ENCODE measurements at places on chromosomes 2 and 18. TPM values are rescaled to one million over a fixed set of nuclear protein-coding genes. Genes with fewer than 3 reads are reported as not detected.
A peak's percentile ranks its signal among the peaks of the same experiment; 100 is the strongest.

- H3K27me3 ChIP-seq: no peaks in the 10 kb centered on the region
- no peaks in the 10 kb centered on the region for H3K4me1 ChIP-seq
- DNase-seq: no peak
Measured at GRCh38 chr2:41460661-41461060, 587.2 kb upstream of the PKDCC start.

DNA sequence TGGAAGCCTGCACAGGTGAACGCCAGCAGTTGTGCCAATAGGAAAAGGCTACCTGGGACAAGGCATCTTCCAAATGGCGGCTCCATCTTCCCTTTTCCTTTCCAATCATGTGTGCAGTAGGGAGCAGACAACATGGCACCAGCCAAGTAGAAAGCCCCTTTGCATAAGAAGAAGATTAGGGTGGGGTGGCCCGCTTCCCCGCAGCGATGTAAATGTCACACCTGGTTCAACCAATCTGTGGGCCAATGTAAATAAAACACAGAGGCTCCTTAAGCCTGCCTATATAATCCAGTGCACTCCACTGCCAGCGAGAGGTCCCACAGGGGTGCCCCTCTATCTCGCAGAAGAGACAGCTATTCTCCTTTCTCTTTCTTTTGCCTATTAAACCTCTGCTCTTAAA lies 468.4 kb upstream of the CRIM1 start:
- H3K27me3 ChIP-seq: no peaks in the 10 kb centered on the region
- DNase-seq: no peak
- no peak overlapping the region for H3K27ac ChIP-seq
- H3K4me3 ChIP-seq: no peak overlapping the region
- no peaks in the 10 kb centered on the region for H3K4me1 ChIP-seq

GRCh38 chr18:46590103-46590502 lies 66.9 kb downstream of the LOXHD1 start:
- no peaks in the 10 kb centered on the region for H3K27me3 ChIP-seq
- no peak for DNase-seq
- no peaks in the 10 kb centered on the region for H3K36me3 ChIP-seq

DNA sequence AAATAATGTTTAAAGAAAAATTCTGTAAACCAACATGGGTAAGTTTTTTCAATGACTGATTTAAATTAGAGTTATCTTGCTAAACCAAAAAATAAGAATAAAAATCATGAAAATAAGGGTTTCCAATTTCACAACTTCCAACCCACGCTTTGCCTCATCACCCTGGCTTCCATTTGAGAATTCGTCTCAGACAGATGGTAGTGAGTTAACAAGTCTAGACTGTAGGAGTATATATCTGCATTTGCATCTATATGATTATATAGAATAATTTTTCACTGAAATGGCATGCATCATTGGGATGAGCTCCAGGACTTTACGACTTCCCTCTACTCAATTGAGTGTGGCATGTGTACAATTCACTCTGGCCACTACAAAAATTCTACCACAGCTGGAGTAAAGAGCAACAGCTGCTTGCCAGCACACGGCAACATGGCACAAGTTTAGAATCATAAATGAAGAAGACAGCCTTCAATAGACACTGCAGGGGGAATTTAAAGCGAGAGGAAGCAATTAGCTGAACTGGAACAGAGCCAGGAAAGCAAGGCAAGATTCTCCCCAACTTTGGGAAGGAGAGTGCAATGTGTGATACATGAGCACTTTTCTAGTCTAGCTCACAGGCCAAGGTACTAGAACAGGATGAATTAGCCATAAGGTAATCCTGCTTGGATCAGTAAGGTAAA lies 1673.5 kb upstream of the CELF4 start:
- no peaks in the 10 kb centered on the region for H3K27me3 ChIP-seq
- no peaks in the 10 kb centered on the region for H3K4me1 ChIP-seq
- no peak overlapping the region for H3K4me3 ChIP-seq
- no peaks in the 10 kb centered on the region for H3K36me3 ChIP-seq

DNA sequence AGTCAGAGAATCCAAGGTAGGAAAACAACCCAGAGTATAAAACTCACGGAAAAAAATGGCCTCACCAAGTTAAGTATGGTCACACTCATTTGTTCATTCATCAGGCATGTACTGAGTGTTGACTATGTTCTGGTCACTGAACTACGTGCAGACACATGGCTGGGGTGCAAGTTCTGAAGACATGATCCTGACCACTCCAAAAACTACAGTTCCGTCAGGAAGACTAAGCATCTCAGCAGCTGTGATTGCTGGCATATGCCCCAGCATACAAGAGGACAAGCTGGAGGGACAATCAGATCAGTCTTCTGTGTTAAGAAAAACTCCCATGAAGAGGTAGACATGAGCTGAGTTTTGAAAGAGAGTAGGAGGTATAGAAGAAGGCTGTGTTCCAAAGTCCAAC lies 72.8 kb downstream of the TCF4 start:
- no peak overlapping the region for H3K4me3 ChIP-seq
- no peaks in the 10 kb centered on the region for H3K27me3 ChIP-seq
- no peak overlapping the region for H3K27ac ChIP-seq
- DNase-seq: no peak
- no peaks in the 10 kb centered on the region for H3K36me3 ChIP-seq
- peaks cover 9% of the 10 kb centered on the region for H3K4me1 ChIP-seq

- no peaks in the 10 kb centered on the region for H3K27me3 ChIP-seq
- H3K27ac ChIP-seq: no peak overlapping the region
- no peaks in the 10 kb centered on the region for H3K36me3 ChIP-seq
- no peak for DNase-seq
- H3K4me3 ChIP-seq: no peak overlapping the region
Measured at GRCh38 chr18:57110290-57110689, 36.6 kb upstream of the BOD1L2 start.

DNA sequence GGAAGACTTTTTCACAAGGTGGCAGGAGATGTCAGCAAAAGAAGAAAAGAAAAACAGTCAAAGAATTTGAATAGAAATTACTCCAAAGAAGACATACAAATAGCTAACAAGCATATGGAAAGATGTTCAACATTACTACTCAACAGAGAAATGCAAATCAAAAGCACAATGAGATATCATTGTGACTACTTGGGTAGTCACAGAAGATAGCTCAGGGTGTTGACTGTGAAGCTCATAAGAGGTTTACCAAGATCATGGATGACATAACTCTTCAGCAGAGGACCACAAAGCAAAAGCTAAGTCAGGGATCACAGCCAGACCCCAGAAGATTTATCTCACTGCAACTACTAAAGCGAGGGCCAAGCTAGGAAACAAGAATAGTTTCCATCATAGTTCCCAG lies 53.0 kb upstream of the TANK start:
- H3K4me3 ChIP-seq: no peak overlapping the region
- H3K4me1 ChIP-seq: no peaks in the 10 kb centered on the region
- no peak for DNase-seq
- H3K27ac ChIP-seq: no peak overlapping the region
- no peaks in the 10 kb centered on the region for H3K36me3 ChIP-seq
- H3K27me3 ChIP-seq: no peaks in the 10 kb centered on the region

GRCh38 chr2:69196327-69197117 lies 183.5 kb downstream of the ANTXR1 start:
- H3K27me3 ChIP-seq: no peaks in the 10 kb centered on the region
- H3K27ac ChIP-seq: no peak overlapping the region
- H3K4me1 ChIP-seq: no peaks in the 10 kb centered on the region
- no peak overlapping the region for H3K4me3 ChIP-seq
- no peak for DNase-seq

GRCh38 chr2:177692783-177693269 lies 300.3 kb downstream of the AGPS start:
- H3K4me1 ChIP-seq: no peaks in the 10 kb centered on the region
- no peaks in the 10 kb centered on the region for H3K27me3 ChIP-seq
- no peak overlapping the region for H3K4me3 ChIP-seq
- no peaks in the 10 kb centered on the region for H3K36me3 ChIP-seq

DNA sequence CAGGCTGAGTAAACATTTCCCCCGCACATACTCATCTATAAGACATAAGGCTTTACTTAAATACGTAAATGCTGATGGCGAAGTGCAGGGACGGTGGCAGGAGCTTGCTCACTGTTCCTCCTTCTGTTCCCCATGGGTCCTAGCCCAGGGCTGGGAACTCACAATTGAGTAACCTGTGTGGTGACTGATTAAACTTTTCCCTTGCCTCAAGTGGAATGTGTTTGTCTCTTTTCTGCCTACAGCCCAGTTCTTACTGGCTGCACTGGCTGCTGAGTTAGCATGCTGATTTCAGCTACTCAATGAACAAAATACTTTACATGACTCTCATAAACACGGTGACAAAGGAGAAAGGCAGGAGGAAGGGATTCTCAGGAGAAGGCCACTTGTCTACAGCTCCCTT lies 87.3 kb downstream of the MARCO start:
- DNase-seq: no peak
- H3K36me3 ChIP-seq: no peaks in the 10 kb centered on the region
- H3K4me1 ChIP-seq: no peaks in the 10 kb centered on the region
- H3K27me3 ChIP-seq: peaks cover 20% of the 10 kb centered on the region
- H3K27ac ChIP-seq: no peak overlapping the region
- no peak overlapping the region for H3K4me3 ChIP-seq

DNA sequence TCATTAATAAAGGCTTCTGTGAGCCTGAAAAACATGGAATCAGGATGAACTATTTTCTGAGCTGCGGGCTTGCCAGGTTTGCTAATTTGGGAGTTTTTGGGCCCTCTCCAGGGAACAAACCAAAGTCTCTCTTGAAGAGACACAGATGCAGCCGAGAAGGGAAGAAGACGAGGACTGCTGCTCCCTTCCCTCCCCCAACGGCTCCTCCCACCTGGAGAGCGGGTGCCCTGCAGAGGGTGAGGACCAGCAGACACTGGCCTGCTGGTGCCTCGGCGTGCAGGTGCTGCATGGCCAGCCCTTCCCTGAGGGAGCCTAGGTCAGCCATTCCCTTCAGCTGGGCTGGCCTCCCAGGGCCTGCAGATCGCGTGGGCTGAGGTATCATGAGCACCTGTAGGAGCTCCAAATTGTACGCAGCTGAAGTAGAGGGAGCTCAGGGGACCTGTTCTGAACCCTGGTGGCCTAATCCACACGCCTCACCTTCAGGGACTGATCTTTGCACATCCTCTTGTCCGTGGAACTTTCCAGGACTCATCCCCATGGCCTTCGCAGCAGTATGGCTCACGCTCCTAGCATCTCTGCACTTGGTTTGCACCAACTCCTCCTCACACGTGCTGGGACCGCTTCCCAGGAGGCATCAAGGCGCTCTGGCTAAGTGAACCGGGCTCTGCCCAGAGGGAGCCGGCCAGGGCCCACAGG lies 19.5 kb downstream of the EMX1 start:
- H3K27ac ChIP-seq: no peak overlapping the region
- H3K4me3 ChIP-seq: no peak overlapping the region
- H3K36me3 ChIP-seq: no peaks in the 10 kb centered on the region

DNA sequence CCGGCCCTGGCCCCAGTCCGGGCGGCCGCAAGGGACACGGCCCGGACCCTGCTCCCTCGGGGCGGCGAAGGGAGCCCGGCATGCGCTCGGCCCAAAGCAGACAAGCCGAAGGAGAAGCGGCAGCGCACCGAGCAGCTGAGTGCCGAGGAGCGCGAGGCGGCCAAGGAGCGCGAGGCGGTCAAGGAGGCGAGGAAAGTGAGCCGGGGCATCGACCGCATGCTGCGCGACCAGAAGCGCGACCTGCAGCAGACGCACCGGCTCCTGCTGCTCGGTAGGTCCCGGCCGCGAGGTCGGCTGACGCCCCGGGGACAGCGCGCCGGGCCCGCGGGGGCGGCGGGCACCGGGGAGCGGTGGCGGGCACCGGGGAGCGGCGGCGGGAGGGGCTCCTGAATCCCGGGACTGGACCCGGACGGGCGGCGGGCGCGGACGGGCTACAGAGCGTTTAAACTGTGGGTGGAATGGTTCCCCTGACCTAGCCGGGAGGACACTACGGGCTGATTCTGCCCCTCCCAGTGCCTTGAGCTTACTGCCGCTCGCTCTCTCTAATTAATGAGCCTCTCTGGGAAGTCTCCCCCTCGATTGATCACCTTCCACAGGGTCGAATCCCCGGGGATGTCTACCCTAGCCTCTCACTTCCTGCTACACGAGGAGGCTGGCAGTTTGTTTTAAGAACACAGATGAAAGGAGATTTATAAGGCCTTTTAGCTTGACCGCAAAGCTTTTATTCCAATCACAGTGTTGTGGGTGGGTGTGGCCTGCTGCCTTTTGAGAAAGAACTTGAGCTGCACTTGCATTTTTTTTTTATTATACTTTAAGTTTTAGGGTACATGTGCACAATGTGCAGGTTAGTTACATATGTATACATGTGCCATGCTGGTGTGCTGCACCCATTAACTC lies 853 bp downstream of the GNAL start:
- H3K36me3 ChIP-seq: no peaks in the 10 kb centered on the region
- peak overlapping the region; percentile 21 for H3K27ac ChIP-seq
- H3K4me1 ChIP-seq: peaks cover 18% of the 10 kb centered on the region
- peaks cover 65% of the 10 kb centered on the region for H3K27me3 ChIP-seq

DNA sequence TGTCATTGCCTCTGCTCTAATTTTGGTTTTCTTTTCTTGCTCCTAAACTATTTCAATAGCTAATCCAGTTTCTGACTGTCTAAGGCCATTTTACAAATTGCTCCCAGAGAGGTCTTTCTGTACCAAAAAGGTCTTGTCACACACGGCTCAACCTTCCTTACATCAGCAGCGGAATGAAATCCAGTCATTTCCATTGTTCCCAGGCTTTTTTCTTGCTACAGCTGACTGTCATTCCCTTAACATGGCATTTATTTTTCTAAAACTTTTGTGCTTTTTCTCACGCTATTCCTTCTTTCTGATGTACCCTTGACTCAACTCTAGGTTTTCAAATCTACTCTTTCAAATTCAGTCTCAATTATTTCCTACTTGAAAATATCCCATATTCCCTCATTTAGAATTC lies 24.3 kb downstream of the FAM171B start:
- no peaks in the 10 kb centered on the region for H3K4me1 ChIP-seq
- DNase-seq: no peak
- no peaks in the 10 kb centered on the region for H3K36me3 ChIP-seq

GRCh38 chr2:44599130-44599529 lies 237.4 kb downstream of the CAMKMT start:
- no peak overlapping the region for H3K4me3 ChIP-seq
- H3K27ac ChIP-seq: no peak overlapping the region
- DNase-seq: no peak
- no peaks in the 10 kb centered on the region for H3K27me3 ChIP-seq
- no peaks in the 10 kb centered on the region for H3K4me1 ChIP-seq

The ALPI gene
- polyA plus RNA-seq: not detected

The PTPRN gene
- polyA plus RNA-seq: 0.17 TPM

The EPB41L3 gene
- polyA plus RNA-seq: 30.0 TPM

The CARF gene
- 19.8 TPM for polyA plus RNA-seq

The LRP1B gene
- polyA plus RNA-seq: 0.86 TPM

The ANKAR gene
- 22.8 TPM for polyA plus RNA-seq

The ASIC4 gene
- 0.22 TPM for polyA plus RNA-seq

The CRYBA2 gene
- polyA plus RNA-seq: not detected

Measured in left lung (tissue), 14 donors.